Activated T-helper 9 cell treated with anti-CD3 and anti-CD28 coated beads, Interleukin-2, amount 50 U/mL, for 16 hours (primary cell): ENCODE measurements at places on chromosomes 6 and 20.

GRCh38 chr6:87654875-87655454 is 47.1 kb downstream of the AKIRIN2 start:
- no peak for DNase-seq

DNA sequence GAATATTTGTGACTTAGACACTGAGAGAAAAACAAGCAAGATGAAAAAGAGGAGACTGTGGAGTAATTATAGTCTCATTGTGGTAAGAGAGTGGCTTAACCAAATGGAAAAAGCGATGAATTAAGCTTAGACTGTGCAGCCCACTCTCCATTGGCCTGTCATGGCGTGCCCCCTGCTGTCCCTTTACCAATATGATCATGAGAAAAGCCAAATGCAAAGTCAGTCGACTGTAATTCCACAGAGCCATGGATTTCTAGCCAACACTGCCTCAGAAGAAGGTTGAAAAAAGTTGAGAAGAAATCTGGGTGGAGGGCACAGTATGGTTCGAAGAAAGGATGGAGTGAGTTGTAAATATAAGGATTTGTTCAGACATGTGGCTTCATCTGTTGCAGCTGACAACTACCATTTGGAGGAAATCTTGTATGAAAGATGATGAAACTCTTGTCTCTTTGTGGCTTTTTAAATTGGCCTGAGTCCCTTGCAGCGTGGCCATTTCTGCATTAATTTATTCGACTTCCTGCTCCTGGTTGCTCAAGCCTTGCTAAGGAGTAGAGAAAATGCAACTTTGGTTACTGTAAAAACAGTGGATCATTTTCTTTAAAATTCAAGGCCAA is 251.4 kb downstream of the DOK5 start:
- no peak for DNase-seq

DNA sequence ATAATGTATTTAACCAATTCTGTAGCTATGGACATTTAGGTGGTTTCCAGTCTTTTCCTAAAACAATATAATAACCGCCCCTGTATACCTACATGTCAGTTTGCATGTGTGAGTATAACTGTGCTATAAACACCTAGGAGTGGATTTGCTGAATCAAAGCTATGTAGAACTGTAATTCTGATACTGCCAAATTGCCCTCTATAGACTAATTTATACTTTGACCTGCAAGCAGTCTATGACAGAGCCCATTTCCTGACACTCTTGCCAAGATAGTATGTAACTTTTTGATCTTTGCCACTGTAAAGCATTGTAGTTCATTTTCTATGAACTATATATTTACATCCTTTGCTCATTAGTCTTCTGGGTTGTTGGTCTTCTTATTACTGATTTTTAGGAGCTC is 19.5 kb downstream of the FERMT1 start:
- DNase-seq = no peak

- no peak for DNase-seq
Measured at GRCh38 chr20:57211908-57212533, 54.4 kb downstream of the BMP7 start.

- DNase-seq = no peak
Measured at GRCh38 chr6:136547336-136547735, 2.9 kb downstream of the MAP7 start.

- DNase-seq = no peak
Measured at GRCh38 chr20:56778765-56779195, 149.7 kb downstream of the TFAP2C start.

DNA sequence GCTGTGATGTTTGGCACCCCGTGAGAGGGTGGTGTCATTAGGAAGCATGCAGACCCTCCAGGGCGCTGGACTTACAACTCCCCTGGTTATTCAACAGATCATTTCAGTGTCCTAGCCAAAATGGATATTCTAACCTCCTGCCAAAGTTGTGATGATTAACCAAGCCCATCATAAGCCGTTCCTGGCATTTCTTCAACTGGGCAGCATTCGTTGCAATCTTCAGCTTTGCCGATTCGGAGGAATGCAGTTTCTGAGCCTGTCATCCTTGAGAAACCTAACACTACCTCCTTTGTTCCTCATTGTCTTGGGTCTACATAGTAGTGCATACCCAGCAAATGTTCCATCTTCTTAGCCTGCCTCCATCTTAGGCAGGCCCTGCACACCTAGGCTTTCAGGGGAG is 79.2 kb upstream of the MAP3K4 start:
- DNase-seq = no peak

DNA sequence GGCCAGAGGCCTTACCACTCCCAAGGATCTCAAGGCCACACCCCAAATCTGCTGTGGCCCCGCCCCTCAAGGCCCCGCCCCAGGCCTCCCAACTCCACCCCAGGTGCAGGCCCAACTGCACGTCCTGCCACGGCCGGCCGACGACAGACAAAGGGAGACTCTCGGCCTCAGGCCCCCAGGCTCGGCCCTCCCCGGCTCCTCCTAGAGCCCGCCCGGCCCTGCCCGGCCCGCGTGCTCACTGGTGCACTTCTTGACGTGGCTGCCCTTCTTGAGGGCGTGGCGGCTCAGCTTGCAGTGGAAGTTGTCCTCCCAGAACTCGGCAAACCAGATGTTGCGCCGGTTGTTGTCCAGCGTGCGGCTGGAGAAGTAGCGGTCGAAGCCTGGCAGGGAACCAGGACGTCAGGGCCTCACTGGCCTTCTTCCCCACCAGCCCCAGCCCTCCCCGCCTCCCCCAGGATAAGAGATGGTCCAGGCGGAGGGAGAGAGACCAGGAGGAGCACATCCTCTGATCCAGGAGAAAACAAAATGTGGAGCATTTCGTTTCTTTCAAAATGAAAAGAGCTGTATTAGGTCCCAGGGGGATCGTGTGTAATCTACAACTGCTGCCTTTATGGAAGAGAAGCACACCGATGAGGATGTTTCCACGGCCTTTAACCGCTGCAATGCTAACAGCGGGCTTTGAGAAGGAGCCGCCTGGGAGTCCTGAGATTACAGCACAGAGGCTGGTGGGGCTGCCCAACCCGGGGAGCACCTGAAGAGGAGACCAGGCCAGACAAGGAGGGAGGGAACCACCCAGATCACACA is 89.4 kb downstream of the GRM4 start:
- no peak for DNase-seq

- no peak for DNase-seq
Measured at GRCh38 chr6:3723966-3724365, 27.5 kb downstream of the PXDC1 start.

- peak; percentile 38 for DNase-seq
Measured at GRCh38 chr6:129748212-129748900, 38.4 kb upstream of the ARHGAP18 start.

DNA sequence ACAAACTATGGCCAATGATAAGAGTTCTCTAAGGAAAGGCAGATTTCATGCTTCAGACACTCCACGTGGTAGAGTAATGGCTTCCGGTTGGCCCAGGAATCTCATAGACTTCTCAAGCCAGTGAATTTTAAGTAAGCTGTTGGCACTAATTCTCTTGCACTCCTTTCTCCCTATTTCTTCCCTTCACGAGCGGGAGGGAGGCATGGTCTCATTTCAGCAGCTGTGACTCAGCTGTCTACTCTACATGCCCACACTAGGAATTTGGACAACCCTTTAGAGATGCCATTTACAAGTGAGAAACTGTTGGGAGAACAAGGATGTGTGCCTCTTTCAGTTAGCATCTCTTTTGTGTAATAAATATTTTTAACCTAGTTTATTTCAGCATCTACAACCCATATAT is 107.7 kb downstream of the PTPRK start:
- DNase-seq = no peak

DNA sequence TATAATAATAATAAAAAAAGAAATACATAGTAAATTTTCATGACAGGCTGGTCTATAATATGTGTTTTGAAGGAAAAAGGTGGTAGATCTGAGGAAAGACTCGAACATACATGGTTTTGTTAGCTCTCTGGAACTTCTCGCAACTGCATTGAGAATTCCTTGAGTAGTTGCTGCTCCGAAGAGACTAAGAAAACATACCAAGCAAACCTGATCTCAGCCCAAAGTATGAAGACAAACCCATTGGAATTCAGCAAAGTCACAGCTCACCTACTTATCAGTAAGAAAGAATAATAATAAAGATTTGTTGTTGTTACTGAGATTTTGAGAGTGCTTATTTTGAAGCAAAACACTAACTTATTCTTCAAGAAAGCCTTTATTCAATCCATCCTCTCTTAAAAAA is 1107.1 kb upstream of the EYS start:
- DNase-seq = no peak

DNA sequence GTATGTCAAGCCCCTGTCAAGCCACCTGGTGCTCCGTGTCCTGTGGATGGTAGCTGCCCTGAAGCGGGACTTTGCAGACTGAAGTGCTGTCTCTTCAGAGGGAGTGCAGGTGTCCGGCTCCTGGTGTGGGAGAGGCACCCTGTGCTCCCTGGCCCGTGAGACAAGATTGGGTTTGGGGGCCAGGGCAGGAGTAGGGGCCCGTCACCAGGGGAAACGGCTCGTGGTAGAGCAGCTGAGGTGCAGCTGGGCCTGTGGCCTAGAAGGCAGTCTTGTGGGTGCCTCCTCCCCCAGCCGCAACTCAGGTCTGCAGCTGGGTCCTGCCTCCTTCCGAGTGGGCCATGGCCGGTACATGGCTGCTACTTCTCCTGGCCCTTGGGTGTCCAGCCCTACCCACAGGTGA is at the start of gene PTCRA:
Gene PTCRA, plus strand, starts transcription at position 322 of the 400 bp plus-strand sequence. Its CDS starts 17 bp downstream, at position 339.
- DNase-seq = no peak

DNA sequence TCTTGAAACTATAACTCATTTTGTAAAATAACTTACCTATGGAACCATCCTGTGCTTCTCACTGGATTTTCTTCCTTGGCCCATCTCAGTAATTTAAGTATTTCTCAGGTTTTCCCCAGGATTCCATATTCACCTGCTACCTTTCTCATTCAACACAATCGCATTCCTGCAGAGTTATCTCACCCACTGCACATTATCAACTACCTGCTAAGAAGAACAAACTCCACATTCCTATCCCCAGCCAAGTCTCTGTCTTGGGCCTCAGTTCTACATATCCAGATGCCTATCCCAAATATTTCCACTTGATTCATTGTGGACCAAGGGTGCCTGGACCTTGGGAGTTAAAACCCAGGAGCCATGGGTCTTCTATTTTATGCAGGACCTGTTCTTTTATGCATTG is 60.2 kb upstream of the KCNQ5 start:
- no peak for DNase-seq
